RWPE2 (cell line): ENCODE measurements at places on chromosomes 5 and 9.

- DNase-seq: no peak
Measured at GRCh38 chr5:126914801-126915436, 115.4 kb downstream of the MARCHF3 start.

DNA sequence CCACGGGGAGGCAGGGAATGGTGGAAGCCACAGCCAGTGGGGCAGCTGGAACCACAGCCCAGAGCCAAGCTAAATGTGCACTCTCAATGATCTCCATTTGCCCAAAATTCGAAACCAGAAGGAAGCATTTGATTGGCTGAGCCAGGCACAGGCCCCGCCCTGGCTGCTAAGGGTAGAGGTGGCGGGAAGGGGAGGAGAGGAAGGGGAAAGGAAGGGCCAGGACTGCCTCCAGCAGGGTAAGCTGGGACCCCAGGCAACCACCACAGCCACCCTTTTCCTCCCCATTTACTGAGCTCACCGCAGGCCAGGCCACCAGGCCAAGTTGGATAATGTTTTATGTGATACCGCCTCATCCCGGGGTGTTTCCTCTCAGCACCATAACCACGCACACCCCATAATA lies 100.3 kb upstream of the RAPGEF1 start:
- DNase-seq: no peak

- no peak for DNase-seq
Measured at GRCh38 chr9:97179616-97180015, 127.8 kb upstream of the CCDC180 start.

DNA sequence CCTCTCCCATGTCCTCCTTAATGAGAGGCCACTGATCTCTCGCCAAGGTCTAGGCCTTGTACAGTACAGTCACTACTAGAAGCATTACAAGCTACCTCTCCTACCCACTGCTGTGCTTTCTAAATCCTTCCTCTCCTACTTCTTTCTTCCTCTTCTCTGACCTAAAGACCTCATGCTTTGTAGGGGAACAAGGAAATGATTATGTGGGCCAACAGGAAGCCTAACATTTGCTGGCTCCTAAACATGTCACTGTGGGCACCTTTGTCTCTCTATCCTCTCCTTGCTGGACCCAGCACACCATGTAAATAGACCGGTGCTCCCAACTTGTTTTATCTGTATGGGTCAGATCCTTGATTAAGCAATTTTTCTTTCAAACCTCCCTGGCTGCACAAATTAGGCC lies 16.7 kb downstream of the SLC28A3 start:
- no peak for DNase-seq

GRCh38 chr5:134258896-134259295 lies 33.0 kb upstream of the PPP2CA start:
- DNase-seq: no peak

- DNase-seq: no peak
Measured at GRCh38 chr5:142572006-142572405, 113.9 kb downstream of the FGF1 start.

GRCh38 chr5:74162524-74162923 lies 478.0 kb downstream of the ENC1 start:
- DNase-seq: no peak

- DNase-seq: no peak
Measured at GRCh38 chr5:59709846-59710245, 183.7 kb downstream of the PDE4D start.

DNA sequence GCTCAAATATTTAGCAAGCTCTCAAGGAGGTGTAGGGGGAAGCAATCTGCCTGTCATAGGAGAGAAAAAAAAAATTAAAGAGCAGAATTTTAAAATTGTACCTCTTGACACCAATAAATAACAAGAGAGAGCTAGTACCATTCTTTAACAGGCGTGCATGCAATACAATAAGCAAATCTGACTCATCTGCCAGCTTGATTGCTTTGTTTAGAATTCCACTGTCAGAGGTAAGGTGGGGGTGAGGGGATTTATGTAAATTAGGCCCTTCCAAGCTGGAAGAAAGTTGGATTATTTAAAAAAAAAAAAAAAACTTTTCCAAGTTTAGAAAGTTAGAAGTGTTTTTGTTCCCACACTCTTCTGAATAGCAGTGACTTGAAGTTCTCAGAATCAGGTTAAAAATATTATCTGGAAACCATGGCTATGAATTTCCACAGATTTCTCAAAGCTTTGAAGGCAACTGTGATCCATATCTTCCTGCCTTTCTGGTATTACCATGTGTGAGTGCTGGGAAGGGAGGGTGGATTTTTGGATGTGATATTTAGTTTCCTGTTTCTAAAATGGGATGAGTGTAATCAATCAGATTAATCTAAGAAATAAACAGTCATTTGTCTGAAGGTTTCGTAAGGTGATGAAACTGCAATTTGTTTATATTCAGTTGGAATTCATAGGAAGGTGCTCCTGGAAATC lies 477.5 kb downstream of the TLE4 start:
- no peak for DNase-seq

- no peak for DNase-seq
Measured at GRCh38 chr5:98940581-98940980, 11.8 kb upstream of the CHD1 start.

DNA sequence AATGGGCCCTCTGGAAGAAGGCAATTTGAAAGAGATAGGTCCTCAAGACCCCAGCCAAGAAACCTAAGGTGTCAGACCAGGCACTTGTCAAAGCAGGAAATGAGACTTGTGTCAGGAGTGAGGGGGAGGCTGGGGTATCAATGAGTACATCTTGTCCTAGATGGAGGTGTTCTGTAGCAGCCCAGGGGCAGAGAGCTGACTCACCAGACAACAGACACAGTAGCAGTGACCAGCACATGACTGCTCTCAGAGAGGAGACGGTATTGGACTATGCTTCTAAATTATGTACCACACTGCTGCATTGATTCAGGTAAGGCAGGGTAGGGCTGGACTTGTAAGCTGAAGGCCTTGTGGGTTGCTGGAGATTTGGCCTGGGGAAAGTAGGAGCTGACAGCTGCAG lies 551.2 kb upstream of the KLF4 start:
- peak; percentile 68 for DNase-seq

DNA sequence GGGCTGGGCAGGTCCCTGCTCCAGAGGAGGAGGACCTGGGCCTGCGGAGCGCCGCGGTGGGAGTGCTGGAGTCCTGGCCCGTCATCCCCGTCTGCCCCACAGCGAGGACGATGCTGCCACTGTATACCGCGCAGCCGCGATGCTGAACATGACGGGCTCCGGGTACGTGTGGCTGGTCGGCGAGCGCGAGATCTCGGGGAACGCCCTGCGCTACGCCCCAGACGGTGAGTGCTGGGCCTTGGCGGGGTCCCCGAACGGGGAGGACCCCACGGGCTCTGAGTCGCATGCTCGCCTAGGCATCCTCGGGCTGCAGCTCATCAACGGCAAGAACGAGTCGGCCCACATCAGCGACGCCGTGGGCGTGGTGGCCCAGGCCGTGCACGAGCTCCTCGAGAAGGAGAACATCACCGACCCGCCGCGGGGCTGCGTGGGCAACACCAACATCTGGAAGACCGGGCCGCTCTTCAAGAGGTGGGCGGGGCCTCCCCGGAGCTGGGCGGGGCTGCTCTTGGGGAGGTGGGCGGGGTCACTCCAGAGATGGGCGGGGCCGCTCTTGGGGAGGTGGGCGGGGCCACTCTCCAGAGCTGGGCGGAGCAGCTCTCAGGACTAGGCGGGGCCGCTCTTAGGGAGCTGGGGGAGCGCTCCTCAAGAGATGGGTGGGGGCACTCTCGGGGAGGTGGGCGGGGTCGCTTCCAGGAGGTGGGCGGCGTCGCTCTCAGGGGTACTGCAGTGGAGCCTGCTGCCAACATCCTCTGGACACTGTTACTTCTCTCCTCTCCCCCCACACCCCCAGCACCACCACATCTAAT lies 13.1 kb downstream of the LRRC26 start:
- DNase-seq: no peak

DNA sequence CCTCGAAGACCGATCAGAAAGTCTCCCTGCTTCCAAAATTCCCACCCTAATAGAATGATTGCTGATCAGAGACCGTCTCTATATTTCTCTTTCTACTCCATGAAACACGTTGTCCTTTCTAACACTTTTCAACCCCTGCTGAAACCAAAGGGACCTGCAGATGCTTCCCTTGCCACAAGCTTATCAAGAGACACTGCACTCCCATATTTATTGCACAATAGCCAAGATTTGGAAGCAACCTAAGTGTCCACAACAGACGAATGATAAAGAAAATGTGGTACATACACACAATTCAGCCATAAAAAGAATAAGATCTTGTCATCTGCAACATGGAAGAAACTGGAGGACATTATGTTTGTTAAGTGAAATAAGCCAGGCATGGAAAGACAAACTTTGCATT lies 125.1 kb downstream of the FOXD1 start:
- DNase-seq: no peak

- DNase-seq: no peak
Measured at GRCh38 chr9:20313415-20313814, 308.9 kb downstream of the MLLT3 start.

DNA sequence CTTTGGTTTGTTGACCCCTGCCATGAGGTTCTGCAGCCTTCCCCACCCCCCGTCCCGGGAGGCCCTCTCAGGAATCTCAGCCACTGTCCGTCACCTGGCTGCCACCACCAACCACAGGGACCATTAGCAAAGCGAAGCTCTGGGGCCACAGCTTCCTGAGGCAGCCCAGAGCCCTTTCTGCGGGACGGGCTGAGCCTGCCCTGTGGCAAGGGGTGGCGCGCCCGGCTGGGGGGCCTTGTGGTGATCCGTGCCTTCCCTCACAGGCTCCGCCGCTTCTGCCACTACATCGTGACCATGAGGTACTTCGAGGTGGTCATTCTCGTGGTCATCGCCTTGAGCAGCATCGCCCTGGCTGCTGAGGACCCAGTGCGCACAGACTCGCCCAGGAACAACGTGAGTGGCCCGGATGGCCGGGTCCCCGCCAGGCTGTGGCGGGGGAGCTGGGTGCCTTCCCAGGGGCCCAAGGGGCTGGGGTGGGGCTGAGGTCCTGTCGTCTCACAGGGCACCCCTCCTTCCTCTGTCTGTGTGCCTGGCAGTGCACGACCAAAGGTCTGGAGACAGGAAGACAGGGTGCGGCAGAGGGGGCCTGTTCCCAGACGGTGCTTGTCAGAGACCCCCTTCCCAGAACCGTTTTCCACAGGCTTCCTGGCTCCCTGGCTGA lies 169.2 kb downstream of the CACNA1B start:
- peak; percentile 51 for DNase-seq

- DNase-seq: no peak
Measured at GRCh38 chr9:5478206-5478605, 27.9 kb downstream of the CD274 start.

GRCh38 chr9:112360047-112360804 lies 19.7 kb upstream of the HSDL2 start:
- DNase-seq: no peak

DNA sequence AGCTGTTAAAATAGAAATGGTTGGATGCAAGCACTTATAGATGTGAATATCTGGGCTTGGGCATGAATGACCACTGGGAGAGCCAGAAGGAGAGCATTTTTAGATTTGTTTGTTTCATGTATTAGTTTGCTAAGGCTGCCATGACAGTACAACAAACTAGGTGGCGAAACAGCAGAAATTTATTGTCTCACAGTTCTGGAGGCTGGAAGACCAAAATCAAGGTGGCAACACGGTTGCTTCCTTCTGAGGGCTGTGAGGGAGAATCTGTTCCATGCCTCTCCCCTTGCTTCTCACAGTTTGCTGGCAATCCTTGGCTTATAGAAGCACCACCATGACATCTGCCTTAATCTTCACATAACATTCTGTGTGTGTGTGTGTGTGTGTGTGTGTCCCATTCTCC lies 20.2 kb upstream of the CDC23 start:
- no peak for DNase-seq

- DNase-seq: no peak
Measured at GRCh38 chr9:20599195-20599594, 23.1 kb downstream of the MLLT3 start.

DNA sequence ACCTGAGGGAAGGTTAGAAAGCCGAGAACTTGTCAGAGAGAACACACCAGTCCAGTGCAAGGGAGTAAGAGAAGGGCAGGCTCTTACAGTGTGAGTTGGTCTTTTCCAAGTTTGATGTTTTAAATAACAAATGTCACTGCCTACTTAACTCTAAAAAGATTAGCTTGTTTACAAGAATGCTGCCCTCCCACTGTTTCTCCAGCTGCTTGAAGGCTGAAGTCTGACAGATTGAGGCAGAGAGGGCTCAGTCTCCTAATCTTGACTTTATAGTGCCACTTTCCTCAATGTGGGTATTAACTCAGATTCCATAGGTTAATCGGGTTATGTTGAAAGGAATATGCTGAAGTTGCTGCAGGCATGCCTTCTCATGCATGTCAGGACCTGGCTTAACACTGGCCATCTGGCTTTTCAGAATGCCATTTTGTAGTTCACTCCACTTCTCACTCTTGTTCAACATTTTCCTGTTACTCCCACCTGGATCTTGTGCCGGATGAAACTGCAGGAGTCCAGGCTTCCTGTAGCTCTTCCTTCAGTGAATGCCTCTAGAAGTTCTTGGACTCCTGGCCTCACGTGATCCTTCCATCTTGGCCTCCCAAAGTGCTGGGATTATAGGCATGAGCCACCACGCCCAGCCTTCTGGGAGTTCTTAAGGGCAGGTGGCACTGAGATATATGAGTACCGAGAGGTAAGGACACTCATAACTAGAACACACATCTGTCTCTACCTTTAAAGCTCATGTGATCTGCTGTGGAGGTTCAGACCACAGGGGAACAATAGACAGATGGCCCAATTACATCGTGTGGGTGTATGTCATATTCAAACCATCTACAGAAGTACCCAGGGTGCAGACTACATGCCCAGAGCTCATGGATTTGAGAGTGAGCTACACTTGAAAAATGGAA lies 249.7 kb downstream of the ARHGAP26 start:
- DNase-seq: no peak

DNA sequence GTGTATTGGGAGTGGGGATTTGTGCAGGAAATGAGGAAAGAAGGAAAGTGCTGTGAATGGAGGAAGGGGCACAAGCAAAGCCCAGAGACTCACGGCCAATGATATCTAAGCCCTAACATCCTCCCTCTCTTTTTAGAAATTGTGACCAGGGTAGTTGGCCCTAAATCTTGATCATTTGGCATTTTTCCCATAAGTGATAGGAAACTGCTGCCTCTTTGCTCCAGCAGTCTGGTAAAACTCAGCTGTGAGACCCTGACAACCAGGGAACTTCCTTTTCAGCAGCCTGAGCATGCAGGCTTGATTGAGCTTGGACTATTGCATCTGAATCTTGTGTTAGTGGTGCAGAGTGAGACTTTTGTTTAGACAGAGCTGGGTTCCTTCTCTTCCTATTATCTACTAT lies 9.6 kb upstream of the ADRB2 start:
- no peak for DNase-seq

GRCh38 chr9:127162046-127162863 lies 39.8 kb upstream of the ANGPTL2 start:
- no peak for DNase-seq
